ENCODE measurements at places on chromosomes 3 and 15.
A peak's percentile ranks its signal among the peaks of the same experiment; 100 is the strongest.

GRCh38 chr3:25910997-25911396 lies 121.1 kb downstream of the OXSM start:
- no peak for DNase-seq

GRCh38 chr15:101499863-101500713 lies 10.6 kb upstream of the PCSK6 start:
- DNase-seq: no peak

- peak; percentile 35 for DNase-seq
Measured at GRCh38 chr15:92733934-92734521, 78.5 kb upstream of the FAM174B start.

GRCh38 chr3:143302638-143303171 lies 183.1 kb downstream of the CHST2 start:
- no peak for DNase-seq

DNA sequence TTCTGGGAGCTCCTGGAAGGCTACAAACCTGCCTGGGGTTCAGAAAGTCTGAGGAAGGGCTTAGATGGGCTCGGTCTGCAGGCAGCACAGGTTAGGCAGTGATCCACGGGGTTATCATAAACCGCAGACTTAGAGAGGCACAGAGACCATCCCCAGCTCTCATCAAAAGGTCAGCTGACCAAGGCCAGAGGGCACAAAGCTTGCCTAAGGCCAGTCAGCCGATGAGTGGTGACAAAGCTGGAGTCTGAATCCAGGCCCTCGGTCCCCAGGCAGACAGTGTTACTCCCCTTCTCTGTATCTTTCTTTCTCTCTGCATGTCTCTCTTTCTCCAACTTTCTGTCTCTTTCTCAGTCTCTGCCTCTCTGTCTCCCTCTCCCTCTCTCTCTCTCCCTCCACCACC lies 56.5 kb downstream of the ADCY5 start:
- no peak for DNase-seq

DNA sequence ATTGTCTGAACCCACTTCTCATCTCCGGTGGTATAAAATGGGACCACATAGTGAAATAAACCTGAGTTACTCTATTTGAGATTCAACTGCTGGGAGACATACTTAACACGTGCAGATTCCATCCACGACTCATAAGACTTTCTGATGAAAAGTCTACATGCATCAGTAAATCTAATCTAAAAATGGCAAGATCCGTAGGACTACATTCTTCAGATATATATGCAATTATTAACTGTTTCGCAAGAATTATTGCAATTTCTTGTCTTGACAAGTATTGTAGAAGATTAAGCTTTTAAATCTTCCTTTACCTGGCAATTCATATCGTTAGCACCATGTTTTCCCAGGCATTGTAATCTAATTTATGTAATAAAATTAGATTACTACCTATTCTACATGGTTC lies 718.7 kb upstream of the CBLB start:
- no peak for DNase-seq

DNA sequence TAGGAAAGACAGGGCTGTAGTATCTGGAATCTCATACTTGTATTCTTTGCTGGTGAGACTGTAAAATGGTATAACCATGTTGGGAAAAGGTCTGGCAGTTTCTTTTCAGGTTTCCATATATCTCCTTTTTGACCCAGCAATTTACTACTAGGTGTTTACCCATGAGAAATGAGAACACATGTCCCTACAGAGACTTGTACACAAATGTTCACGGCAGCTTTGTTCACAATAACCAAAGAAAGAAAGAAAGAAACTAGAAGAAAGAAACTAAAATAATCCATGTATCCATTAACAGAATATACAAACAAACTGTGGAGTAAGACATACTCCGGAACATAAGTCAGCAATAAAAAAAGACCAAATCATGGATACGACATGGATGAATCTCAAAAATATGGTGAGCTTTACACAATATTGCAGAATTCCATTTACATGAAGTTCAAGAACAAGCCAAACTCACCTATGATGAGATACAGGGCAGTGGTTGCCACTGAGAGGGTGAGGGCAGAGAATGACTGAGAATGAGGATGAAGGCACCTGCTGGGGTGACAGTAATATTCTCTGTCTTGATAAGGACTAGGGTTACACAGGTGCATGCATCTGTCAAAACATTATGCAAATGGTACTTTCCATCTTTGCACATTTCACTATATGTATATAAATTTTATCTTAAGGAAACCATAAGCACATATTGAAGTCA lies 2.7 kb downstream of the RFTN1 start:
- DNase-seq: no peak

DNA sequence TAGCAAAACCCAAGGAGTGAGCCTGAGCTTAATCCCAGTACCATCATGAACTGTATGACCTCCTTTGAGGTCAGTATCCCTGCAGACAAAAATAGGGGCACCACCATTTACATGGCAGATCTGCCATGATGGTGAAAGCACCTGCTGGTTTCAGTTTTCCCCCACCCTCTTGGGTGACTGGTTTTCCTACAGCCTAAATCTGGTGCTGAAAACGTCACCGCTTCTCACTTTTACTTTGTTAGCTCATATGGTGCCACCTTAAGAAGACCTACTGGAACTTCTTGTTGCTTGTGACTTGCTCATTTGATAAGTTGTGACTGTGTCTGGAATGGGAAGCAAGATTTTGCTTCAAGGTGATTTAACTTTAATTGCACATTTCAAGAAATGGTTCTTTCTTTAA lies 5.1 kb downstream of the PPP1R2 start:
- DNase-seq: no peak

- no peak for DNase-seq
Measured at GRCh38 chr3:43786102-43786501, 95.4 kb downstream of the ABHD5 start.

GRCh38 chr3:195709676-195710085 lies 11.1 kb upstream of the MUC20 start:
- DNase-seq: no peak

GRCh38 chr3:144746631-144747030 lies 775.0 kb downstream of the DIPK2A start:
- DNase-seq: no peak

DNA sequence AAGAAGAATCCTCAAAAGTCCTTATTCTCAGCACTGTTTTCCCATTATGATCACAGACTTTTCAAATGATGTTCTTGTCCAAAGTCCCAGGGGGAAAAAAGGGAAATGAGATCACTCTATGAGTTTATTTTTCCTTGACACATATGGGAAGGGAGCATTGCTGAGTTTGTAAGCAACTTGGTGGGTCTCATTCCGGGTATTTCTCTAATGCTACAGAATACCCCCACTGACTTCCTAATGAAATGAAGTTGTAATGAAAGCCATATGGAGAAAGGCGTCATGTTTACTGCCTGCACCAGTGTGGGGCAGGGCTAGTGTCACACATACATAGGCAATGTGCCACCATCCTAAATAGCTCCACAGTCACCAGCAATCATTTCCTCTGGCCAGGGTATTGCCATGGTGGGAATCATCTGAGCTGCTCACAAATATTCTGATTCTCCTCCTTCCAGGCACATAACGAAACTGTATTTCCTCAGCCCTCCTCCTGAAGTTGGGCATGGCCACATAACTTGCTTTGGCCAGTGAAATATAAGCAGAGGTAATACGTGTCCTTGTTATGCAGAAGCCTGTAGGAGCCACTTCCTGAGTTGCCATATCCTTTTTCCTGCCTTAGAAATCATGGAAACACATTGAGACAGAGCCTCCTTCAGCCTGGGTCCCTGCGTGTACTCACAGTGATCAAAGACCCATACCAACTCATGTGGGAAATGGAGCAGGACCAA lies 41.0 kb upstream of the C15orf61 start:
- DNase-seq: no peak

- DNase-seq: no peak
Measured at GRCh38 chr3:195897081-195897852, 11.1 kb downstream of the TNK2 start.

DNA sequence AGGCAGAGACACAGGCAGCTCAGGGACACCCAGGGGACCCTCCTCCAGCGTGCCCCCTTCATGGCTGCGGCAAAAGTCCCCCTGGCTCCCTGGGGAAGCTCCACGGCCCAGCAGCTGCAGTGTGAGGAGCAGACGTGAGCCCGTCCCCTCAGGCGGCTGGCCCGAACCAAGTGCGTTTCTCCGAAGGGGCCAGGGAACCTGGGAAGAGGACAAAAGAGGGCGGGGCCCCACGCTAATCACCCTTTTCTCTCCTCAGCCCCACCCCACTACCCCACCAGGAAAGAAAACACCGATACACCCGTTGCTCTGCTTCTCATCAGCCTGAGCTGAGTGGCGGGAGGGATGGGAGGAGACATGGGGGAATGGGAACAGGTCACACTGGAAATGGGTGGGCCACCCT lies at the start of gene MUC4:
MUC4 (minus strand) TSS at position 174 of the 400 bp plus-strand sequence; CDS start at position 62, 112 bp downstream.
- peak; percentile 54 for DNase-seq

DNA sequence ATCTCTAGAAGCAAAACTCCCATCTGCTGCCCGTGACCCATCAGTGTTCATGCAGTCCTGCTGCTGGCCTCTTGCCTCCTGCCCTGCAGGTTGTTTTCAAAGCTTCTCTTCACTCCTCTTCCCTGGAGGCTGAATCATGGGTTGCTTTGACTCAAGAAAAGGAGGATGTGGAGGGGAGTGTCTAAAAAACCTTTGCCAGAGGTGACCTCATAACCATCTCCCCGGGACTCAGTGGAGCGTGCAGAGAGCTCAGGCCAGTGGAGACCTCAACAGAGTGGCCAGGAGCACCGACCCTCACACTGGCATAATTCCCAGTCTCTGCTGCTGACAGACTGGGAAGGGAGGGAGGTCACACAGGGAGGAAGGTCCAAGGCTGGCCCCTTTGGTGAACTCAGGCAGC lies 60.9 kb upstream of the ITGA11 start:
- no peak for DNase-seq

GRCh38 chr15:71198846-71199245 lies 83.6 kb downstream of the THSD4 start:
- DNase-seq: no peak

DNA sequence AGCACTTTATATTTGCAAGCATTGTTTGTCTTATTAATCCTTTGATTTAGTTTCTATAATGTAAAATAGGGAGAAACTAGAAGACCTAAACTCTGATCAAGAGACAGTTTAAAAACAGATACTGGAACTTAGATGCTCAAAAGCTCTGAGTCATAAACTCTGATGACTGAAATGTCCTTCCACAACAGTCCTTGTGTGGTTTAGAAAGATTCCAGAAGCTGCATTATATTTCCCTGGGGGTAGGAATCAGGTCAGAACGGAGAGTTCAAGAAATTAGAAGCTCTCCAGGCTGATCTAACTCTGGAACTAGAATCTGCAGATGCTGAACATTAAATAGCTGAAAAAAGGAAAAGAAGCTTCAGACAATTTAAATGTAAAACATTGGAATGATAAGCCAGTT lies 18.3 kb upstream of the ONECUT1 start:
- DNase-seq: no peak

DNA sequence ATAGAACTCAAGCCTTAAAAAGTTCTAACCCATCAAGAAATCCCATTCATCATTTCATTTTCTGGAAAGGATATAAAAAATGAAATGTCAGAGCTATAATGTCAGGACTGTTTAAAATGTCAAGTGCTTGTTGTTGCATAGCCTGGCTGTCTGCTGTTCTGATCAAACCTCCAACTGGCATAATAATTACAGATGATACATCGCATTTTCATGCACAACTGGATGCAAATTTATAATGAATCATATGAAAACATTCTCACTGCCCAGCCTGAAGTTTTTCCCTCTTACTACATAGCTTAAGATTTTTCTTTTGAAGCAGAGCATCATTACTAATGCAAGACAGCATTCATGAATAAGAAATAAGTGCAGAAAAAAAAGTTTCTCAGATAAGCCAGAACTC lies 46.5 kb downstream of the GUCA1C start:
- no peak for DNase-seq

DNA sequence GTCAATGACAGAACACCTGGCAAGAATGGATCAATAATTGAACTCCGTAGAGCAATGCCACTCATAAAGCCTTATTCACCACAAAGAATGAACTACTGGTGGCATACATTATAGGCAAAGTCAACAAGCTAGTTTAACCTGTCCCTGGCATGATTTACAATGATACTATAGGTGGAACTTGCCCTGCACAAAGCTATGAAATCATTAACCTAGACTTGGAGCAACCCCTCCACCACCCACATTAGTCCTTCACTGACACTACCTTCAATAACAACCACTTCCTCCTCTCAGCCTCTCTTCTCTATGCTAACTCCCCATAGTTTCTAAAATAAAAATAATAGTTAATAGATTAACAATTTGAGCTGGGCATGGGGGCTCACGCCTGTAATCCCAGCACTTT lies 54.4 kb downstream of the ACAP2 start:
- DNase-seq: no peak

- no peak for DNase-seq
Measured at GRCh38 chr15:68334661-68335124, 57.1 kb downstream of the FEM1B start.

- DNase-seq: no peak
Measured at GRCh38 chr3:173221010-173221409, 80.0 kb upstream of the SPATA16 start.

DNA sequence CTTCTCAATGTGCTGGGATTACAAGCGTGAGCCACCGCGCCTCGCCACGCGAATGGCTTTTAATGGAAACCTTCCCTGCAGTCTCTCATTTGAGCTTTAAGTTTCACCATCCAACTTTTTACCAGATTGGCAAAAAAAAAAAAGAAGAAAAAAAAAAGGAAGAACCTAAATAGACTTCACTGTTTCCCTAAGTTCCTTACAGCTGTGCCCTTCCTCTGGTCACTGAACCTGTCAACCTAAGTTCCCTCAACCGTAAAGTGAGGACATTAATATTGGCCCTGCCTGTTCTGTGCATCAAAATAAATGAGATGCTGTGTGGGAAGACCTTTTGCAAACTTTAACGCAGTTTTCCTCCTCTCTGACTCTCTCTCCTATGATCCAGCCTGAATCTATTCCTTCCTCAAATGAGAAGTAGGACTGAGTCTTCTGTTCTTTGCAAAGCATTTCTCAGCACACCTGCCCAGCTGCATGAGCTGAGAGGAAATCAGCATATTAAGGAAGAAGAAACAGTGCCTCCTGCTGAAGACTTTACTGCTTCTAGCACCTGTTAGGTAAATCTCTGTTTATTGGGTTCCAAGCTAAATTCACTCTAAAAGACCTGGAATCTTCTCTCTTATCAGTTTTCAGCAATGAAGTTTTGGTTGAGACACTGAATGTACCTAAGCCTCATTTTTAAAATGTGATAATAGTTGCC lies 99.6 kb upstream of the ETV5 start:
- no peak for DNase-seq

- no peak for DNase-seq
Measured at GRCh38 chr15:61857169-61857829, 202.9 kb downstream of the VPS13C start.

GRCh38 chr15:69826819-69827175 lies 270.9 kb downstream of the TLE3 start:
- DNase-seq: no peak

GRCh38 chr15:95758851-95759250 lies 571.6 kb upstream of the NR2F2 start:
- DNase-seq: no peak

DNA sequence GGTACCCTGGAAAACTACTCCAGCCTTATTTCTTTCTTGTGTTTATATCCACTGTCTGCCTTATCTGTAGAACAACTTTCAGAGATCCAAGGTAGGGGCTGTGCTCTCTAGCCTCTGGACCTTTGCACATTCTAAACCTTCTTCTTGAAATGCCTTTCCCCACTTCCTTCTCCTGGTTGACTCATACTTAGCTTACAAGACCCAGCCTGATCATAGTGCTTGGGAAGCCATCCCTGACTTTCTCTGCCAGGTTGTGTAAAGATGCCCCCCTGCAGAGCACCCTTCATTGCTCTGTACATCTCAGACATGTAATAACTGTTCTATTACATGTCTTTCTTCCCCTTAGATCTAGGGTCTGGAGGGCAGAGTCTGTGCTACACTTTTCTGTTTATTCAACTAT lies 50.1 kb downstream of the PPM1L start:
- DNase-seq: no peak

- no peak for DNase-seq
Measured at GRCh38 chr15:91710080-91710698, 143.3 kb upstream of the SLCO3A1 start.
